ENCODE measurements at places on chromosomes 7 and 10. TPM values are rescaled to one million over a fixed set of nuclear protein-coding genes. Genes with fewer than 3 reads are reported as not detected.

The WDFY4 gene
- total RNA-seq = 4.9 TPM

The HOGA1 gene
- 0.53 TPM for total RNA-seq

The ANKRD7 gene
- total RNA-seq = 3.1 TPM

The EXOC4 gene
- 163 TPM for total RNA-seq

The CC2D2B gene
- total RNA-seq = 13.1 TPM

The CCL26 gene
- total RNA-seq = 1.5 TPM

The NKX2-3 gene
- total RNA-seq = 0.11 TPM

The PHKG1 gene
- 3.6 TPM for total RNA-seq

The TAF5 gene
- total RNA-seq = 8.7 TPM

The CFAP70 gene
- total RNA-seq = 2.2 TPM

The FRMD4A gene
- total RNA-seq = 32.9 TPM

The FAM13C gene
- 34.5 TPM for total RNA-seq

The NPSR1 gene
- total RNA-seq = 0.58 TPM

The ELMO1 gene
- 86.7 TPM for total RNA-seq

The HIBADH gene
- 52.4 TPM for total RNA-seq

The CCL24 gene
- total RNA-seq = not detected

The ZNF485 gene
- 5.2 TPM for total RNA-seq

The GTF2I gene
- 283 TPM for total RNA-seq

The GPER1 gene
- 1.9 TPM for total RNA-seq

The CNNM1 gene
- 1.6 TPM for total RNA-seq

The ACSM6 gene
- total RNA-seq = 0.48 TPM

The PKD2L1 gene
- not detected for total RNA-seq

The IGFBP1 gene
- total RNA-seq = not detected

The TMEM176A gene
- total RNA-seq = 20.8 TPM

The KLF14 gene
- 0.32 TPM for total RNA-seq

The MAD1L1 gene
- 23.1 TPM for total RNA-seq

The LEP gene
- total RNA-seq = not detected
